NB4 (cell line): ENCODE measurements at places on chromosomes 2 and 18.

DNA sequence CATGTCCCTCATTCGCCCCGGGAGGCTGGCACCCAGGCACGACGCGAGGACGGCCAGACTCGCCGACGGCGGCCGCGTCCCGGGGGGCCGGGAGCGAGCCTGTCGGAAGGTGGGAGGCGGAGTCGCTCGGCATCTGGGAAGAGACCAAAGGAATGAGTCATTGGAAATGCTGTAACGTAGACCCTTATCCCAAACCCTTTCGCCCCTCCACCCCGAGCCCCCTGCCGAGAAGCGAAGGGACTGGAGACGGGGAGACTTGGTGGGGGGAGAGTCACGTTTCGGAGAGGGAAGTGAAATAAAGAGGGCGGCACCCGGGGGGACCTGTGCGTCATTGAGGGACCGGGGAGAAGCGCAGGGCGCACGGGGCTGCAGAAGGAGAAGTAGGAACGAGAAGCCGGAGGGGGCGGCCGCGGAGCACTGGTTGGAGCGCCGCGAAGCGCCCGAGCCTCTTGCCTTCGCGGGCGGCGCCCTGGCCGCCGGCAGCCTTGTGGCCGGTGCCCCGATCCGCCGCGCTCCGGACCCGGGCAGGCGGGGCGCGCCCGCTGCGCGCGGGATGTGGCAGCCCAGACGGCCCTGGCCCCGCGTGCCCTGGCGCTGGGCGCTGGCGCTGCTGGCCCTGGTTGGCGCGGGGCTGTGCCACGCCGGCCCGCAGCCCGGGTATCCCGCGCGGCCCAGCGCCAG, at the start of gene EMILIN2:
Gene EMILIN2, plus strand, starts transcription at position 371 of the 681 bp plus-strand sequence. Its CDS starts 183 bp downstream, at position 554.
- peak; percentile 93 for DNase-seq

GRCh38 chr2:44360749-44361329, 455 bp downstream of the PREPL start:
- DNase-seq = no peak

- no peak for DNase-seq
Observed at GRCh38 chr18:25614168-25614567, 262.2 kb upstream of the ZNF521 start.

DNA sequence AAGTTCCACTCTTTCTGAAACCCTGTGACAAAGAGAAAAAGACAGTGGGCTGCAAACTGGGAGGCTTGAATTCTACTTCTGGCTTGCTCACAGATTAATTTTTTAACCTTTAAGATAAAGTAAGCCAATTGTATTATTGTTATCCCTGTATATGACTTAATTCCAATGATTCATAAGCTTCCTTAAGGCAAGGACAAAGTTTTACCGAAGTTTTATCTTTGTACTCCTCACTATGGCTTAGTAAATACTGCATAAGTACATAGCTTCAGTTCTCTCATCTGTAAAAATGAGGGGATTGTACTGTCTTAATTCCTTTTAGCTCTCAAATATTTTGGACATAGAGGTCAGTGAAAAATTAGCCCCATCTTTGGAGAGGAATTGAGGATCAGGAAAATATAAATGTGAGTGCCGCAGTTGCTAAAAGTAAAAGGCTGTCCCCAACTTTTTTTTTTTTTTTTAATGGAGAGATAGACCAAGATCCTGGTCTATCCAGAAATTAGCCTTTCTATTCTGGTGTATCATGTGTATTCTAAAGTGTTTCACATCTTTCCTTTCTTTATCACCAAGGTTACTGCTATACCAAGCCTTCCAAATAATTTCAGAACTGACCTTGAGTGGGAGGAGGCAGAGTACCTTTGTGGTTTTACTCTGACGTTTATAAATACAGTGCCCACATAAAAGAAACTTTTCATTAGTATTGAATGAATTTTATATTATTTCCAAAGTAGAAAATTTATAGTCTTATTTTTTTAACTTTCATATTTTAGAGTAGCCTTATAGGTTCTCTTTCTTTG, 13.3 kb downstream of the RELCH start:
- DNase-seq = no peak

DNA sequence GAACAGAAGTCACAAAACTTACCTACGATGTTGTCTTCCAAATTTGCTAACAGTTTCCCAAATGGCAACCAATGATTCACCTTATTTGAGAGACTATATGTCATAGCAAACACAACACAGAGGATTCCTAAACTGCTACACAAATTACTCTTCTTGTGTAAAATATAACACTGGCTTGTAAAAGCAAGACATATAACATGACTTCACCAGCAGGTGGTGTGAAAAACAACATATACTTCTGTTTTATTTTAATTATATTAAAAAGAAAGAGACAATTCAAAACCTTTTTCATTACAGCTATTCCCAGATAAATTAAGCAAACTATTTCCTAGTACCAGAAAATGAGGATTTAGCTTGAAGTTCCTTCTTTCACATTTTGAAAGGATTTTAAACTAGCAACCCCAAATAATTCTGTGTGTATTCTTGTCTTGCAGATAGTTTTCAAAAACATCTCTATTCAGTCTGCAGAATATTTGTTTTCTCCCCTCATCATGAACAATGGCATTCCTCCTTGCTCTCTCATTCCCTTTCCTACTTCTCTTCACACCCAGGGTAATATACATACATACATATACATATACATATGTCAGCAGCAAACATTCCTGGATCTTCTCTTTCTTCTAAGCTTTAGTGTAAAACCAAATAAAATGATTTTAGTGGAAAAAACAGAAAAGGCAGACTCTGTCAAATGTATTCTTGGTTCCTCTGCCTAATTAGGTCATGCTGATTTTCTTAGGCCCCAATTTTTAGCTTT, 62.1 kb downstream of the SCN3A start:
- no peak for DNase-seq

DNA sequence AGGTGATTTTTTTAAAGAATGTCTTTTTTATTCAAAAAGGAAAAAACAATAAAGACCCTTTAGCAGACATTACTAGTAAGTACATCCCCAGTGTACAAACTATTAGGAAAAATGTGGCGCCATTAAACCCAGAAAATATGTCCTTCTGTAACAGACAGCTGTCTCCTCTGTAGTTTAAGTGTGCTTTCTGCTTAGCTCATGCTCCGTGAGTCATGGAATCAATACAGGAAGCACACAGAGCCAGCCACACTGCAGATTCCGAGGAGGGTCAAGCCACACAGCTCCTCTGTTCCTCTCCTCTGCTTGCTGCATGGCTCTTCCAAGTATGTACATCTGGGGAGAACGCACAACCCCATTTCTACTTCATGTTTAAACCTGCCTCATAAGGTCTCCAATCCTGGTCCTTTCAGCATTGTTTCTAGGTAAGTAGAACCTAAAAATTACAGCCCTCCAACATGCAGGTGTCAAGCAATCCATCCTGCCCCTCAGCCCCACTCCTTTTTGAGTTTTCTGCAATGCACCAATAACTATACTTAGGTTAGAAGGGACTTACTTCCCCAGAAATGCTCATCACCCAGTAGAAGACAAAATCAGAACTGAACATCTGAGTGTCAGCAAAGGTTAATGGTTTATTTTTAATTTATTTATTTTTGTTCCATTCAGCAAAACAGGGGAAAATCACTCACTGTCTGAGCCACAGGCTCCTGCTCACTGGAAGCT, 37.5 kb downstream of the ACVR1 start:
- DNase-seq = peak; percentile 76

GRCh38 chr18:9130806-9131205, 5.8 kb upstream of the ANKRD12 start:
- DNase-seq = no peak

DNA sequence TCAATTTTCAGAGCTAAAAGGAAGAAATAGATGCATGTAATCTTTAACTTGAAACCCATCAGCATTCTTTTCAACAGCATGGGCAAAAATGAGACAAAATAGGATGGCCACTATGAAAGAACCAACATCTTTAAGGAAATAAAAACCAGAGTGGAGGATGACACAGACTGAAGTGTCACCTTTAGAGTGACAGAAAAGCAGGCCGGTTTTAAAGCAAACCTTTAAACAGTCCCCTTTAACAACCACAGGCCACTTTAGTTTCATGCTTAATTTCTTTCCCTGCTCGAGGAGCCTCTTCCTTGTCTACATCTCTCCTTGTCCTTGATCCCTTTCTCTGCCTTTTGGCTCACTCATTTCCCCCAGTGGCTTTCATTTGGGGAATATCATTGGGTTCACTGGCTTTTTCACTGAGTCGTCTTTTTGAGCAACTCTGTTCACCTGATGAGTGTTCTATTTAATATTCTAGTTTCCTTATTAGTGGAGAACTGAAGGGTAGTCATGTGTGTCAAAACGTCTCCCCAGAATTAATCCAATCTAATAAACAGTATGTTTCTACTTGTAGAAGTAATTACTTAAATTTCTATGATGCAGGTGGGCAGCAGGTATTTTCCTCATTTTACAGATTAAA, 72.5 kb downstream of the DOCK10 start:
- no peak for DNase-seq

- DNase-seq = no peak
Observed at GRCh38 chr2:12207491-12207890, 461.1 kb downstream of the LPIN1 start.

DNA sequence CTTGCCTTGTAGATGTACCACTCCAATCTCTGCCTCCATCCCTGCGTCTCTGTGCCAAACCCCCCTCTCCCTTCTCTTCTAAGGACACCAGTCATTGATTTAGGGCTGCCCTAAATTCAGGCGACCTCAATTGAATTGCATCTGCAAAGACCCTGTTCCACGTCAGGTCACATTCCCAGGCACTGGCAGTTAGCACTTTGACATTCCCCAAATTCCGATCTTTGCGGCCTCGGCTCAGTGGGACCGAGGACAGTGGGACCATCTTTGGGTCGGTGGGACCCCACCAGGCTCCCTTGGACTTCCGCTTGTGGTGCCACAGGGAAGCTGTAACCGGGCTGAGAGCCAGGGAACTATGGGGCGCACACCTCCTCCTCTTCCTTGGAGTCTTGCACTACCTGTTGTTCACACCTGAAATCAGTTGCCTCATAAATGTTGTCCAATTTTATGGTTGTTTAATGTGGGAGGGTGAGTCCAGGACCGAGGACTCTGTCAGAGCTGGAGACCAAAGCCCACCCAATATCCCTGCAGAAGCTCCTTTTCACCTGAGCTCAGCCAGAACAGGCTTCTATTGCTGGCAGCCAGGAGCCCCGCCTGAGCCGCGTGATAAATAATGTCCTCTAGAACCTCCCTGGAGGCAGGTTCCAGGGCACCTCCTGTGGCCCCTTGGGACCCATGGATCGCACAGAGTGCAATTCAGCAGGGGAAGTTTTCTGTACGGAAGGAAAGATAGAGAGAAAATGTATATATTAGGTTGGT, 271.6 kb downstream of the EIPR1 start:
- no peak for DNase-seq

GRCh38 chr18:961644-962355, 57.1 kb downstream of the ADCYAP1 start:
- DNase-seq = peak; percentile 54

DNA sequence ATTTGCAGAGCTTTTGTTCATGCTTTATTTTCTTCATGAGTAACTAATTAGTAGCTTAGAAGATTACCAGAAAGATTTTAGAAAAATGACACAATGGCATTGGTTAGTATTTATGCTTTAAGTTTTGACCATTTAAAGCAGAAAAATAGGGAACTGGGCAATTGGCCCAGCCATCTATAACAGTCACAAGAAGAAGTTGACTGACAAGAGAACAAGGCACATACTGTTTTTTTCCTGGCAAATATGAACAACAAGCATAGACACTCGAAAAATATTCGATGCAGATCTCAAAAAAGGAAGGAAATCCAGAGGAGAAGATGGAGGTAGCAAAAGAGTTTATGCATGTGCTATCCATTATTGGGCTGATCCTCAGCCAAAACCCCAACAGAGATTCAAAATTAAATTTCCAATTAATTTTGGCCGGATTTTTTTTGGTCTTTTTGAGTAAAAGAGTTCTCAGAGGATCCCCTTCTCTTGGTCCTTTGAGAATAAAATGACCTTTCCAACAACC, 200.8 kb upstream of the SLC35G4 start:
- DNase-seq = no peak
